ENCODE measurements at places on chromosomes 11 and 22. TPM values are rescaled to one million over a fixed set of nuclear protein-coding genes. Genes with fewer than 3 reads are reported as not detected.

Gene CXCR5
- total RNA-seq = not detected

Gene SUSD2
- 3.1 TPM for total RNA-seq

Gene TMEM191B
- not detected for total RNA-seq

Gene C11orf91
- not detected for total RNA-seq

Gene LMO1
- not detected for total RNA-seq

Gene TBX1
- under 0.01 TPM for total RNA-seq

Gene PHRF1
- 18.1 TPM for total RNA-seq

Gene OR6T1
- not detected for total RNA-seq

Gene AQP11
- 0.59 TPM for total RNA-seq

Gene MIAT
- total RNA-seq = 0.17 TPM

Gene PLCB3
- 24.2 TPM for total RNA-seq

Gene MTNR1B
- not detected for total RNA-seq

Gene ESAM
- under 0.01 TPM for total RNA-seq

Gene ZNRF3
- total RNA-seq = 5.5 TPM

Gene MYEOV
- 3.3 TPM for total RNA-seq

Gene WNT7B
- 2.5 TPM for total RNA-seq

Gene OR5P2
- total RNA-seq = not detected

Gene HTR3B
- not detected for total RNA-seq

Gene TEX54
- not detected for total RNA-seq

Gene NLRP14
- total RNA-seq = not detected

Gene SCN4B
- total RNA-seq = 0.34 TPM

Gene JAML
- total RNA-seq = not detected

Gene APOL2
- total RNA-seq = 11.9 TPM

Gene YPEL1
- 1.3 TPM for total RNA-seq

Gene RAG1
- total RNA-seq = 0.30 TPM

Gene SPTY2D1
- total RNA-seq = 11.1 TPM

Gene BARX2
- not detected for total RNA-seq

Gene SLC6A5
- not detected for total RNA-seq

Gene HORMAD2
- not detected for total RNA-seq

Gene C22orf42
- not detected for total RNA-seq

Gene ASCL2
- not detected for total RNA-seq

Gene IL18BP
- total RNA-seq = 1.0 TPM

Gene GP1BB
- not detected for total RNA-seq

Gene GGTLC3
- total RNA-seq = not detected

Gene MICAL2
- 116 TPM for total RNA-seq

Gene APOL3
- 3.9 TPM for total RNA-seq

Gene TPCN2
- total RNA-seq = 5.2 TPM

Gene OR8D4
- total RNA-seq = not detected

Gene MMP1
- total RNA-seq = 14.6 TPM

Gene IGSF22
- total RNA-seq = under 0.01 TPM

Gene OR4A47
- not detected for total RNA-seq

Gene PANX3
- total RNA-seq = not detected

Gene OR52I2
- not detected for total RNA-seq

Gene CCDC188
- total RNA-seq = not detected

Gene TRIM49D2
- not detected for total RNA-seq

Gene NLRP10
- 7.6 TPM for total RNA-seq

Gene OR5D13
- total RNA-seq = not detected

Gene EXPH5
- 0.59 TPM for total RNA-seq

Gene FAM111B
- 10.6 TPM for total RNA-seq

Gene SSTR3
- total RNA-seq = not detected

Gene PVALB
- total RNA-seq = not detected

Gene DGAT2
- total RNA-seq = 1.0 TPM

Gene MUC6
- total RNA-seq = not detected

Gene DRAP1
- total RNA-seq = 419 TPM

Gene ACRV1
- total RNA-seq = not detected

Gene MS4A1
- total RNA-seq = not detected

Gene DERL3
- 1.5 TPM for total RNA-seq
